ENCODE measurements at places on chromosomes 3 and 15.

DNA sequence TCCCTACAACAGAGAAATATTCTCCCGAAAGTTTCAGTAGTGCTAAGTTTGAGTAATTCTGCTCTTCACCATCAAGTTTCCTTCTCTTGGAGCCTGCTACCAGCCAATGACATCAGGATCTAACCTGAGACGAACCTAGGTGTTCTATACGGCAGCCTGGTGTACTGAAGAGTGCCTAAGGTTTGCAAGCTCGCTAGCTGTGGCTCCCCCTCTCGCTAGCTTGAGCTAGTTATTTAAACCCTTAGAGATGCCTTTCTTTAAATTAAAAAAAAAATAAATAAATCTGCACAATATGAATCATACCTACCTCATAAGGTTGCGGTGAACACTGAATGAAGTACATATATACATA, 1.4 kb upstream of the COL8A1 start:
- DNase-seq, result no peak

GRCh38 chr3:8239718-8240695, 261.6 kb upstream of the LMCD1 start:
- DNase-seq, result peak; percentile 44

GRCh38 chr3:70606018-70606417, 293.6 kb upstream of the MDFIC2 start:
- no peak for DNase-seq

DNA sequence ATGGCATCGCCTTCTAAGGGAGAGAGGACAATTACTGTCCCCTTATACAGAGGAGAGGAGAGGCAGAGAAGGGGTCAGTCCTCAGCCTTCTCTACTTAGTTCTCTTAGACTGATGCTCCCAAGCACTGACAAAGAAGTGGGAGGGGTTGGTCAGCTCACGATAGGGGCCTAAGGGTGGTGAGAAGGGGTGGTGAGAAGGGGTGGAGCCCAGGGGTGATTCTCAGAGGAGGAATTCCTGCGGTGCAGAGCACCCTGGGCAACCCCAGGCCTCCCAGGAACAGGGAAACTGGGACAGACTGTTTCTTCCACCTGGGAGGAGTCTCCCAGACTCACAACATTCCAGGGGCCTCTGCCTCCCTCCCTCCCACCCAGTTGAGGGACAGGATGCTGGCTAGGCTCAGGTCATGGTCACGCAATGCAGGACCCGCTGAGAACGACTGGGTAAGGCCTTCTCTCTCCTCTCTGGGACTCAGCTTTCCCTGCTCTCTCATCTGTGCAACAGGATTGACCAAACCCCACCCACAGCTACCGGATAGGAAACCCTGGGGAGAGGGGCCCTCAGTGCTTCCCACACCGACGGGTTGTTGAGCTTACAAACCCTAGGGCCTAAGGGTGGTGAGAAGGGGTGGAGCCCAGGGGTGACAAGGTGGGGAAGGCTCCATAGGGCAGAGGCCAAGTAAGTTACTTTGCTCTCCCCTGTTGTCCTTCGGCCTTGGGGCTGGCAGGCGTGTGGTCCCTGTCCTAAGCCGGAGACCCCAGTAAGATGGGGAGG, 1.5 kb downstream of the TPRA1 start:
- DNase-seq, result no peak
